Right kidney (tissue), 9 donors: ENCODE measurements at places on chromosomes 7 and 10.

- no peak for DNase-seq
These were observed 180.8 kb downstream of the CCDC71L start for GRCh38 chr7:106480161-106480579.

DNA sequence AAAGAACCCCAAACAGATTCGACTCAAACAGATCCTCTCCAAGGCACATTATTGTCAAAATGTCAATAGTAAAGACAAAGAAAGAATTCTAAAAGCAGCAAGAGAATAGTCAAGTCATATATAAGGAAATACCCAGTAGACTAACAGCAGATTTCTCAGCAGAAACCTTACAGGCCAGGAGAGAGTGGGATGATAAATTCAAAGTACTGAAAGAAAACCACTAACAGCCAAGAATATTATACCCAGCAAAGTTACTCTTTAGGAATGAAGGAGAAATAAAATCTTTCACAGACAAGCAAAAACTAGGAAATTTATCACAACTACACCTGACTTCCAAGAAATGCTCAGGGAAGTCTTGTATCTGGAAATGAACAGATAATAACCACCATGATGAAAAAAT lies 38.2 kb downstream of the ANXA8 start:
- DNase-seq = no peak

DNA sequence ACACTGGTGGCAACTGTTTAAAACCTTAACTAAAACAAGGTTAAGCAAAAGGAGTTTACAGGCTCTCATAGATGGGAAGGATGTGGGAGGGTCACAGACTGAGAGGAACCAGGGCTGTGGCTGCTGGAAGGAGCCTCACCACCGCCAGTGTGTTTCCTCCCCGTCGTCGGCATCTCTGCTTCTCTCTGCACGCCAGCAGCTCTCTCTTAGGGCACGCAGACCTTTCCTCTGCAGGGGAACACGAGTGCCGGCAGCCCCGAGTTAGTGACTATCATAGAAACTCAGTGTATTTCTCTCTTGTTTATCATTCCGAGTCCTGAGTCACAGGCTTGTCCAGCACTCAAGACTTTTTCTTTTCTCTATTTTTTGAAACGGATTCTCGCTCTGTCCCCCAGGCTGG lies 8.1 kb upstream of the SH2D4B start:
- no peak for DNase-seq

DNA sequence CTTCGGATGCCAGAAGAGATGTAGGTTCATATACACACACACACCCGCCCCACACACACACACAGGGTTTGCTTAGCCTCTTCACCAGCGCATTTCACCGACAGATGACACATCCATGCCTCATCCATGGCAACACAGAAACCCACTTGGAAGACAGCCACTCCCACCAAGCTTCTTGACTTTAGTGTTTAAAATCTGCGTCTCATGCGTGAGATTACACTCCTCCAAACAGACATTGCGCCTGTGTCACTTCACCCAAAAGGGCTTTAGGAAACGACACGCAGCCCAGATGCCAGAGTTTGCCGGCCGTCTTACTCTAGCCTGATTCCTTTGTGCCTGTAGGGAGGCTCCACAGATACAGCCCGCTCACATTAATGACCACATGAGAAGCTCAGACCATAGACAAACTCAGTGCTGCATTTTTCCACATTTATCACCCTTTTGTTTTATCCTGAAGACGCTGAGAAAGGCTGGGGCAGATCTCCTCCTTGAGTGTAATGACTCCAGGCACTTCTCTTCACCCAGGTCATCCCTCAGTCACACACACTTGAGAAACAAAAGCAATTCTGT lies 73.8 kb downstream of the DIP2C start:
- DNase-seq = no peak

DNA sequence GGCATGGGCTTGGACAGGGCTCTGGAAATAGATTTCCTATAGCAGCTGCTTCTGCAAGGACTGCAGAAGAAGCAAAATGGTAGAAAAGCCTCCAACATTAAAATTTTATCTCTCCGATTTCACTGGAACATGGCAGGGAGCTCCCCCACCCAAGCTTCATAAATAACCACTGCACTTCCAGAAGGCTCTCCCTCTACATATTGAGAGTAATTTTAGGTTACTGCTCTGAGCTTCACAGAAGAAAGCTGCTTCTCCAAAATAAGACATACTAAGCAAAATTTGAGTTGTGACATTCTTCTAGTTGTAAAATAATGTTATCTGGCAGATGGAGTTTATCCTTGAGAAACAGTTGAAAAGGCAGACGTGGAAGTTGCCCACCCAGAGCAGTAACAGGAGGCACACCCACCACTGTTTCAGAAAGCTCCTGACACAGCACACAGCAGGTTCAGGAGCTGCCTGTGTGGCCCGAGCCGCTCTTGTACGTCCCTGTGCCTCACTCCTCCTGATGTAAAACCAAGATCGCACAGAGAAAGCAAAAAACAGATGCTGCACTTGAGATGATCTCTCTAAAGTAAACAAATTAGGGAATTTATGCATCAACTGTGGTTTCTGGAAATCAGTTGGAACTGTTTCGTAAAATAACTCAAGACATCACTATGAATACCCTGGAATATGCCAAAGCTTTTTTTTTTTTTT lies 621.0 kb downstream of the PARD3 start:
- DNase-seq = no peak

DNA sequence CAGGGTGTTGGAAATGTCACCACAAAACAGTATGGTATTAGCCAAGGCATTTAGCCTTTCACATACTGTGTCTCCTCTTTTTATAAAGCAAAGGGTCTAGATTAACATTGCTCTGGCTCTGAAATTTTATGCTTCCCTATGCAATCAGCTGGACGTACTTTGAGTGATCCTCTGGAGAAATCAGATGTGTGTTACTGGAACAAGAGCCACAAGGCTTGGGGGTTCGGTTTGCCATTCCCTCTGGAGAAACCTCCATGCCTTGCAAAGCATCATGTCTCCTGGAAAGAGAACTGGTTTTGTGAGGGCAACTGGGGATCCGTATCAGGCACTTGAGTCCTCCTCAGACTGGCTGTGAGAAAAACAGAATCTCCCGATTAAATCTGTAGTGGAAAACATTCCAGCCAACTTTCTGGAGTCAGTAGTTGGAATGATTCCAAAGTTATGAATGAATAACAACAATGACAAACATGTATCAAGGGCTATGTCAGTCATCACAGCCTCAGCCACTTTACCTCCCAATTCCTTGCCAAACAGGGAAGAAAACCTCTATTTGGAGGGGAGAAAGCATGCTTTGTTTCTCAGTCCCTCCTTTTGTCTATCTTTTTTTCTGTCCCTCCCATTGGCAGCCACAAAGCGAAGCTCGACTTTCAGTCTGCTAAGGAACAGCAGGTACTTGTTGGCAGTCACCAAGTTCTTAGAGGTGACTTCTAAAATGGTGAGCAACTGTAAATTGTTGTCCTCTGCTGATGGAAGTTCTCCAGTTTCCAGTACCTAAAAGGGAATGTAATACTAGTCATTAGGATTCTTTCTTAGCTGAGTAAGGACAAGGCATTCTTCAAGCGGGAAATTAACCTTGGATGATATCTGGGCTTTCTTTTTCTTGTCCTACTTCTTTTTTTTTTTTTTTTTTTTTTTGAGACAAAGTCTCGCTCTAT lies 864.8 kb upstream of the AUTS2 start:
- DNase-seq = no peak

GRCh38 chr7:47308808-47309207 lies 273.1 kb downstream of the TNS3 start:
- no peak for DNase-seq

GRCh38 chr10:45602082-45602730 lies 70.4 kb downstream of the ZFAND4 start:
- no peak for DNase-seq

DNA sequence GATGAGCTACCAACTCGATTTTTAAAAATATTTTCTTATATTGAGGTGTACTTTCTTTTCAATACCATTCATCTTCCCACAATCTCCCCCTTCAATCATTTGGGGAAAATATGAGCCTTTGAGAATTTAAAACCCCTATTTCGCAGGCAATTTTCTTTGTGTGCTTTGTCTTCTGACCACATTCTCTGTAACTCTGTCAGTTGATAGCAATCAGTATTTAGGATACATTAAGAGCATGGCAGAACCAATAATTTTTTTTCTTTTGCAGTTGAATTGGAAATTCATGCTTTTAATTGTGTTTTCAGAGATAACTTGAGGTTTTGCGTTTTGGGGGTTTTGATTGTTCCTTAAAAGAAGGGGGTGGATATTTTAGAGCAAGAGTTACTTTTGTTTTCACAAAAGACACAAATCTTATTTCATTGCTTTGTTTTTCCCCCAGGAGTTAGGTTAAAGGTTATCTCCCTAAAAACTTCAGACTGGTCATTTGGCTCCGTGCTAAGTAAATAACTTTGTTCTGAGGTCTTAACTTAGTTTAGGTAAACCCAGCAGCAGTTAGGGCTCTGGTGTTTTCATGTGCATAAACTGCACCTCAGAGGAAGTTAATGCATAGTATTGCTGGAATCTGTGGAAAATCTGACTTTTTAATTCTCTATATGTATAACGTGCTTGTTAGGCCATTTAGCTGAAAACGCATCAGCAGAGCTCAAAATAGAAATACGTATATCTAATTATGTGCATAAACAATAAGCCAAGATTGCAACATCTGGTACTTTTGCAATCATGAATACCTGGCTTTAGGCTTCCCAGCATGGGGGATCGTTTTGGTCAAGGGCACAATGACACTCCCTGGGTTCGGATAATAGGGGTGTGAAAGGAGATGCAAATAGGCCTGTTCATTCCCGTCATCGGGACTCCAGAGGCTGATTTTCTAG lies 676.4 kb upstream of the ANKRD30A start:
- no peak for DNase-seq

- no peak for DNase-seq
These were observed 152.7 kb upstream of the PCBD1 start for GRCh38 chr10:71040846-71041605.

DNA sequence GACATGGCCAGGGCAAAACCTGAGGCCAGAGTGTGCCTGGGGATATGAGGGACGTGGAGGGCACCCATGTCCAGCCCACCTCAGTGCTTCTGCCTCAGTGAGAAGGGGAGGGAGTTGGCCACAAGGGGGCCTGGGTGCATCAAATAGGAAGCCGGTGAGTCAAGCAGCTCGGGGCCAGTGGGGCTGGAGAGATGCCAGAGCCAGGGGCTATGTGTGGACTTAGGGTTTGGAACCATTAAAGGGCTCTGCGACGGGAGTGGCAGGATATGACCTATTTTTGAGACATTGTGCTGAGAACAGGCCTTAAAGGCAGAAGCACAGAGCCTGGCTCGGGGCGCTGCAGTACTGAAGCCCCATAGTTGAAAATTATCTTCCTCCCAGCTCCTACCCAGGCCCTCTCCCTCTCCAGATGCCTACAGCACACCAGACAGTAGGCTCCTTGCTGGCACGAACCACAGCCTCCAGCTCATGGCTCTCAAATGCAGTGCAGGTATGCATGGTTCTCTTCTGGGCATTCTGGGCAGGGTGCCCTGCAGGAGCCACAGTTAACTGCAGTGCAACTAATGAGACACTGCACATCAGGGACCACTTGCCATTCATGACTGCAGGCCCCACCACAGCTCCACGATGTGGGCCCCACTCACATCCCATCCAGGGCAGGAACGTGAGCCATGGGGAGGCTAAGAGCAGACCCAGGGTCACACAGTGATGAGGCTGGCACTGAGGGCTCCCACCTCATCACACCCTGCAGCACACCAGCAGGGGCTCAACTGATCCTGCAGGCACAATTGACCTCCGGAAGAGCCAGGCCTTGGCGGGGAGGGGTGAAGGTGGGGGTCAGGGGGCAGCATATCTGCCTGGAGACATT lies 7.2 kb upstream of the PGAM2 start:
- no peak for DNase-seq

GRCh38 chr7:18086165-18087025 lies 58.7 kb upstream of the PRPS1L1 start:
- peak; percentile 78 for DNase-seq

GRCh38 chr7:16078076-16078952 lies 343.0 kb downstream of the CRPPA start:
- peak; percentile 51 for DNase-seq

DNA sequence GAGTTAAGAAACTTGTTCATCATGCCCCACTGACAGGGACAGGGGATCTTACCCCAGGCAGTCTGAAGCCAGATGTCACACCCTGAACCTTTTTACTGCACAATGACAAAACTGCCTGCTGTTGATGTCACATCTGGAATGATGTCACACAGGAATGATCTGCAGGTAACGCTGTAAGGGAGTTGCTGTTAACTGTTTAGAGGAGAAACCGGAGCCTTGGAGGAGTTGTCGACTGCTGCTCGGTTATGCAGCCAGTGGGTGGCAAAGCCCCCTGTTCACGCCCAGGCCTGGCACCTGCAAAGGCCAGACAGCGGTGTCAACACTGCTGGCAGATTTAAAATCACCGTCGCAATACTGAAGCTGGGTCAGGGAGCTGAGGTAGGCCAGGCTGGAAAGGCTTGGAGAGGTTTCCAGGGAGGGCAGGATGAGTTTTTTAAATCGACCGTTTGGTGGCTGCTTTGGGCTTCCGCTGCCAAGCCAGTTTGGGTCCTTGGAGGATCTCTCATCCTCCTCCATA lies 10.0 kb upstream of the SLIT1 start:
- peak; percentile 71 for DNase-seq

DNA sequence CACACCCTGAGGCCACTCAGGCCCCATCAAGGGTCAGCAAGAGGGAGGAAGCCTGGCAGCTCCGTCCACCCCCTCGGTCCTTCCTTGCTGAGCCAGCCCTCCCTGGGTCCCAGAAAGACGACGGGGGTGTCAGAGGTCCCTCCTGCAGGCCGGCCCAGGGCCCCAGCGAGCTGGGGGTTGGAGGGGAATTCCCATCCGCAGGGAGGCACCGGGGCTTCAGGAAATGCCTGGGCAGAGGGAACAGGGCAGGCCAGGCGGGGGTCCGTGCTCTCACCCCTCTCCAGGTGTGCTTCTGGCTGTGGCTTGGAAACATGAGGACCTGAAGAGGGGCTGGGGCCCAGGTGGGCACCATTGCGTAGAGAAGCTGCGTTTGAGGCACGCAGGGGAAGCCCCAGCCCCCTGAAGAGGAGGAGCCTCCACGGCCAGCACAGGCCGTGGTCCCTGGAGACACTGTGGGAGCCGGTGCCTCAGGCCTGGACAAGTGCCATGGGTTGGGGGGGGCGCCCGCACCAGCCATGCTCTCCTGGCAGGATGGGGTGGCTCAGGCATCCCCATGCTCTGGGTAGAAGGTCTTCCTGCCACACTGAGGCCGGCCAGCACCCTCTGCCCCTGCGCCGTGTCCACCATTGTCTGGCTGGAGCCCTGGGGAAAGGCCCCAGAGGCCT lies 66.7 kb downstream of the PDGFA start:
- no peak for DNase-seq
